ENCODE measurements at places on chromosomes 6 and 20.

DNA sequence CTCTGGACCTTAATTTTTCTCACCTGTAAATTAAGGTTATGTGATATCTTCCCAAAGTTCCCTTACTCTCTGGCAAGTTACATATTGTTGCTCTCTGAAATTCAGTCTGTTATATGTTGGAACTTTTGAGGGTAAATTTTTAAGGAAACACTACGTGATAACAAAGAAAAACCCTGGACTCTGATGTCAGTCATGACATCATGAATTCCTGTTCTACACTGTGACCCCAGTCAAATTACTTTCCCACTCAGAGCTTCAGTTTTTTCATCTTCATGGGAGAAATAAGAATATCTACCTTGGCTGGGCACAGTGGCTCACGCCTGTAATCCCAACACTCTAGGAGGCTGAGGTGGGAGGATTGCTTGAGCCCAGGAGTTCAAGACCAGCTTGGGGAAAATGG, 164.6 kb upstream of the RALGAPA2 start:
- DNase-seq = no peak

- DNase-seq = no peak
These were observed 11.8 kb downstream of the RIPOR2 start for GRCh38 chr6:24923885-24924401.

DNA sequence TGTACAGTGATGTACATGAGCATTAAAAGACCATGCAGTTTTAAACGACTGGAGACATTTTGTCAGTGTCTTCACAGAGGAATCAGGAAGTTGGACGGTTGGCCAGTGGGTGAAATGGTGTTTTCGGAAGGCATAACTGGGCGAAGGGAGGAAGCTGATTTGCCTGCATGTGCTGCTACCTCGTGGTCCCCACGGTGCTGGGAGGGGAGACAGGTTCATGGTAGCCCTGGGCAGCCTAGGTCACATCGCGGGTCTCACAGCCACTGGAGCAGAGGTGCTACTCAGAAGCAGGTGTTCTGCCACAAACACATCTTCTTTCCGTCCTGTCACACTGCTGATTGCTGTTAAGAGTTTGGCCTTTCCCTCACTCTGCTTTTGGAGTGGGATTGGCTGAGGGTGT, 35.2 kb downstream of the HIVEP1 start:
- DNase-seq = no peak

DNA sequence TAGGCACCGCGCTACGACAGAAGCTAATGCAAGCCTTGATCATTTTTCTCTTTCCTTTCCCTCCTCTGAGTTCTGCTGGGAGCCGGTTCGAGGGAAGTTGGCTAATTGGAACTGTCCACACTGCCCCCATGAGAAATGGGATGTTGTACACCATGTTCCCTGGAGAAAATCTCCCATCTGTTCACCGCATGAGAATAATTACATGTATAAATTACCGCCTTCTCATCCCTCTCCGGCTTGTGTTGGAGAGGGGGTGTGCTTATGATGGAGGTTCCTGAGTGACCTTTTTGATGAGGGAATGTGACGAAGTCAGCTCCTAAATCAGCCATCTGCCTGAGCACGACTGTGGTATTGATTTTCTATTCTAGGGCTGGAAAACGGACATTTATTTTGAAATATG, 320.2 kb upstream of the SULF2 start:
- no peak for DNase-seq

DNA sequence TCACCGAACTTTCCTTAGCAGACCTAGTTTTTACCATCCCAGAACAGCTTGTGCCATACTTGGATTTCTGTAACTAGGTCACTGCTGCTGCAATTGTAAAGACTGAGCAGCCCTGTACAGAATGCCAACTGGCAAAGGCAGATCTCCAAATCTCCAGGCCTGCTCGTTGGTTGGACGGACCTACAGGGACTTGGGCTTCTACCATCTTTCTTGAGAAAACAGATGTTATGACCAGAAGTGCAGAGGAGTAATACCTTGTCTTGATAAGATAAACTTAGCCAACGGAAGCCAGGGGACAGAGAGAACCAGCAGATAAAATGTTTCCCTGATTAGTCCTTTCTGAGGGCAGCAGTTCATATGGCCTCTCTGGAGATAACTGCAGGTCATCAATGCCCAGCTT, 304.1 kb downstream of the RFPL4B start:
- DNase-seq = no peak

GRCh38 chr6:56815436-56815835, 139.5 kb upstream of the BEND6 start:
- no peak for DNase-seq

- DNase-seq = no peak
These were observed 8.0 kb upstream of the PMEPA1 start for GRCh38 chr20:57717797-57718196.

GRCh38 chr6:125841356-125842090, 50.8 kb downstream of the NCOA7 start:
- no peak for DNase-seq

DNA sequence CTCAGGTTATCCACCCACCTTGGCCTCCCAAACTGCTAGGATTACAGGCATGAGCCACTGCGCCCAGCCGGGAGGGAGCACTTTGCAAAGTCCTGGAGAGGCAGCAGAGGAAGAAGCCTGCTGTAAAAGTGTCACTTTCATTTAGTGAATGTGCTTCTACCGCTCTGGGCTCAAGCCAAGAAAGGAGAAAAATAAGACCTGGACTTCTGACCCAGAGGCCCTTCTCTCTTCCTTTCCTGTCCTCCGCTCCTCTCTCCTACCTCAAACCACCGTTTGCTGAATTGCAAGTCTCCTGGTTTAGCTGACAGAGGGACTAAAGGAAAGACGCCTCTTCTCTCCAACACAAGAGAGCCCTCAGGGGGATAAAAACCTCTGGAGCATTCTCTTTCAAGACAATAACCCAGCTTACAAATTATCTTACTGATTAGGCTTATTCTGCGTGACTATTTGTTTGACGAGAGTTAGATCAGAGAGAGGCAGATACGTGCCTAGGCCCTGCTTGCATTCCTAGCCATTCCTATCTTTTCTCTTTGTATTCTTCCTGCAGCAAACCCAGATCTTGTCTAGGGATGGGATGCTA, 84.2 kb upstream of the SLC22A23 start:
- no peak for DNase-seq

GRCh38 chr20:33992145-33992922, 1.4 kb upstream of the RALY start:
- no peak for DNase-seq

GRCh38 chr6:43741829-43742228, 28.2 kb upstream of the VEGFA start:
- DNase-seq = no peak

All from KG1 (cell line).